Thoracic aorta (tissue), 2 donors: ENCODE measurements at places on chromosomes 6 and 20. TPM values are rescaled to one million over a fixed set of nuclear protein-coding genes. Genes with fewer than 3 reads are reported as not detected.

- H3K27me3 ChIP-seq, result no peaks in the 10 kb centered on the region
- H3K27ac ChIP-seq, result no peak overlapping the region
- H3K4me1 ChIP-seq, result no peaks in the 10 kb centered on the region
- no peak overlapping the region for H3K4me3 ChIP-seq
Measured at GRCh38 chr6:159125014-159125609, 44.1 kb upstream of the FNDC1 start.

Gene RAET1L
- not detected for total RNA-seq

Gene BPIFB4
- not detected for total RNA-seq

Gene LAMP5
- not detected for total RNA-seq

DNA sequence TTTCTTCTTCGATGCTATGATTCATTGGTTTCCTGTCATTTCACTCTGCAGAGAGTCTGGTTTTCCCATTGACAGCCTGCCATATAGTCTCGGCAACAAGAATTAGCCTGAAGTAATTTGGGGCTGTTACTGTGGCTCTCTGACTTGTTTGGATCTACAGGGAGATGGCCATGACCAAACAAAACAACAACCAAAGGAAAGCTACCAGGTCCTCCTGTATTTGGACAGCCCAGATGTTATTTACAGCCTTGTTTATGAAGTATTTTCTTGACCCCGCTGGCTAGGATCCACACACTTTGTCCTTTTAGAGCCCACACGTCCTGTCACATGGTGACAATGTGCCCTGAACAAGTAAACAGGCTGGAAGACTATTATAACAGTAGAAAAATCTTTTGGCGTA, 111.4 kb upstream of the PREP start:
- no peak overlapping the region for H3K27ac ChIP-seq
- no peaks in the 10 kb centered on the region for H3K4me1 ChIP-seq
- no peak for DNase-seq
- no peak overlapping the region for H3K4me3 ChIP-seq
- H3K36me3 ChIP-seq, result no peaks in the 10 kb centered on the region

Gene ADGRG6
- 6.8 TPM for total RNA-seq

- H3K4me3 ChIP-seq, result no peak overlapping the region
- H3K4me1 ChIP-seq, result no peaks in the 10 kb centered on the region
- DNase-seq, result no peak
Measured at GRCh38 chr6:50962213-50962759, 143.6 kb downstream of the TFAP2B start.

GRCh38 chr6:140669321-140669720, 1294.9 kb upstream of the CITED2 start:
- no peaks in the 10 kb centered on the region for H3K4me1 ChIP-seq
- no peak overlapping the region for H3K4me3 ChIP-seq
- no peaks in the 10 kb centered on the region for H3K36me3 ChIP-seq
- no peak for DNase-seq
- H3K27me3 ChIP-seq, result no peaks in the 10 kb centered on the region
- H3K27ac ChIP-seq, result no peak overlapping the region

Gene NHSL1
- total RNA-seq, result 9.7 TPM

GRCh38 chr6:17278289-17279063, 2.7 kb upstream of the RBM24 start:
- no peak for DNase-seq
- peaks cover 3% of the 10 kb centered on the region for H3K4me1 ChIP-seq
- H3K27ac ChIP-seq, result peak overlapping the region; percentile 13
- no peaks in the 10 kb centered on the region for H3K36me3 ChIP-seq
- no peak overlapping the region for H3K4me3 ChIP-seq

- H3K36me3 ChIP-seq, result no peaks in the 10 kb centered on the region
- no peaks in the 10 kb centered on the region for H3K27me3 ChIP-seq
- DNase-seq, result no peak
- H3K4me3 ChIP-seq, result no peak overlapping the region
- no peak overlapping the region for H3K27ac ChIP-seq
Measured at GRCh38 chr6:137819740-137820139, 47.3 kb upstream of the TNFAIP3 start.

Gene MCHR2
- total RNA-seq, result not detected

Gene TCP11
- not detected for total RNA-seq

DNA sequence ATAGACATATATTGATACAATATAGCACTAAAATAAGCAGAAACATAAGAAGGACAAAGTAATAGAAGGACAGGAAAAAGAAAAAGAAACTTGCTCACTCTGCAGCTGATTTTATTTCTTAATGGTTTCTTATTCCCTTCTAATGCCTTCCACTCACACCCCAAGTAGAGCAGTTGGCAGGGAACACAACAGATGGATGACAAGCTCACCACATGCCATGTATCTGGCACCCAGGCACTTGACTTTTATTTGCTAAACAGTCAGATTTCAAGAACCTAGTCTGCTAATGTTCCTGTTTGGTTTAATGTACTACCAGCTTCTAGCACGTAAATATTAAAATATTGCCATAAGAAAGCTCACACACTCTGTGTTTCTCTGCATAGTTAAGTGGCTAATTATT, 87.1 kb downstream of the COL19A1 start:
- no peaks in the 10 kb centered on the region for H3K27me3 ChIP-seq
- H3K36me3 ChIP-seq, result no peaks in the 10 kb centered on the region
- no peak overlapping the region for H3K27ac ChIP-seq
- no peak overlapping the region for H3K4me3 ChIP-seq
- DNase-seq, result no peak

GRCh38 chr6:27605401-27606342, 132.8 kb upstream of the ZNF184 start:
- no peak for DNase-seq
- no peak overlapping the region for H3K27ac ChIP-seq
- H3K4me3 ChIP-seq, result no peak overlapping the region
- no peaks in the 10 kb centered on the region for H3K4me1 ChIP-seq

Gene IMPG1
- total RNA-seq, result not detected

DNA sequence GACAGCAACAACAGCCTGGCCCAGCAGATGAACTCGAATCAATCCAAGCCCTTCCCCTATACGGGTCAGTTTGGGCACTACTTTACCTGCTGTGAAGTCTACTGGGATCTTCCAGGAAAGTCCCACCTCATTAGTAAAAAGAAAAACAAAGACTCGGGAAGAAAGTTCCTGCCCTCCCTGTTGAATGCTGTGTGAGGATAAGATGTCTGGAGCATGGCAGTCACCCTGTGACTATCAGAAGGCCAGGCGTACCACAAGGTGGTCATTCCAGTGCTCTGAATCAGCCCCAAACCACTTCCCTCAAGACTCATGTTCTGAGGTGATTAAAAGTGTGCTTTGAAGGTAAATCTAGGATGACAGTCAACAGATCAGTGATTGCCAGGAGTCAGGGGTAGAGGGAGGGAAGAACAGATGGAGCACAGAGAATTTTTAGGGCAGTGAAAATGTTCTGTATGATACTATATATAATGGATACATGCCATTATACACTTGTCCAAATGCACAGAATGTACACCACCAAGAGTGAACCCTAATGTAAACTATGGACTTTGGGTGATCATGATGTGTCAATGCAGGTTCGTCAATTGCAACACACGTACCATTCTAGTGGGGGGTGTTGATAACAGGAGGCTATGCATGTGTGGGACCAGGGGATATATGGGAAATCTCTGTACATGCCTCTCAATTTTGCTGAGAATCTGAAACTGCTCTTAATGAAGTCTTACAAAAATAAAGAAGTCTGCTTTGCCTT, 14.7 kb downstream of the FKBP1A start:
- peaks cover 54% of the 10 kb centered on the region for H3K4me1 ChIP-seq
- no peak for DNase-seq
- no peak overlapping the region for H3K27ac ChIP-seq
- no peaks in the 10 kb centered on the region for H3K27me3 ChIP-seq

Gene AFDN
- total RNA-seq, result 70.5 TPM

DNA sequence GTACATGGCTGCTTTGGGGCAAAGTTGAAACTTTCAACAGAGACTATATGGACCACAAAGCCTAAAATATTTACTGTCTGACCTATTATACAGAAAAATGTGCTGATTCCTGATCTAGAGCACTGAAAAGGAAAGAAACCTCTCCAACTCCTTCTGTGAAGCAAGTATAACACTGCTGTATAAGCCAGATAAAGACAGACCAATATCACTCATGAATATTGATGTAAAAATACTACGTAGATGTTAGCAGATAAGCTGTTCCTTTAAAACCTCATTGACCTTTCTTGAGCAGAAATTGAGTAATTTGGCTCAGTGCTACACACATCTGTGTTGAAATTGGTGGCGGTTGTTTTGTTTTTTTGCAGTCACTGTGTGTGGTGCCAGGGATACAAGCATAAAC, 69.9 kb upstream of the HDAC2 start:
- H3K4me1 ChIP-seq, result no peaks in the 10 kb centered on the region
- H3K27me3 ChIP-seq, result no peaks in the 10 kb centered on the region
- H3K27ac ChIP-seq, result no peak overlapping the region
- H3K4me3 ChIP-seq, result no peak overlapping the region
- H3K36me3 ChIP-seq, result no peaks in the 10 kb centered on the region
- no peak for DNase-seq

DNA sequence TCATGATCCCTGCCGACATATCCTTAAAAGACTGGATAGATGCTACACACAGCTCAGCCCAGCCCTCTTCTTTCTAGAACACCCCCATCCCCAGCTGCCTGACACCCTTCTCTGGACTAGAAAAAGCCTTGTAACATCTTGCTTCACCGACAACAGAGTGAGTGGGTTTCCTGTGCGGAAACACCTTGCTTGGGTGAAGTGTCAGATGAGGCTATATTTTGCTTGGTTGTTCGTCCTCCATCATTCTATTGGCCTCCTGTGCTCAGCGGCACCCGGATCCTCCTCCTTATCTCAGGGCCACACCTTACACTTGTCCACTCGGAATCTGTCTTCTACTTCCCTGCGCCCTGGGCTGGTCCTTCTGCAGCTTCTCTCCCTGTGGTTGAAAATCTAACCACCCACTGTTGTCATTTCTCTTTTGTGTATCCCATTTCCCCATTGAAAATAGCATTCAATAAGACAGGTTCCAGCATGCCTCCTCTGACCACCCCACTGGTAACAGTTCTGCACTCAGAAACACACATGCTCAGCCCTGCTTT, 101.3 kb upstream of the MLN start:
- H3K27ac ChIP-seq, result no peak overlapping the region
- H3K27me3 ChIP-seq, result no peaks in the 10 kb centered on the region
- no peaks in the 10 kb centered on the region for H3K4me1 ChIP-seq
- DNase-seq, result no peak
- no peaks in the 10 kb centered on the region for H3K36me3 ChIP-seq

DNA sequence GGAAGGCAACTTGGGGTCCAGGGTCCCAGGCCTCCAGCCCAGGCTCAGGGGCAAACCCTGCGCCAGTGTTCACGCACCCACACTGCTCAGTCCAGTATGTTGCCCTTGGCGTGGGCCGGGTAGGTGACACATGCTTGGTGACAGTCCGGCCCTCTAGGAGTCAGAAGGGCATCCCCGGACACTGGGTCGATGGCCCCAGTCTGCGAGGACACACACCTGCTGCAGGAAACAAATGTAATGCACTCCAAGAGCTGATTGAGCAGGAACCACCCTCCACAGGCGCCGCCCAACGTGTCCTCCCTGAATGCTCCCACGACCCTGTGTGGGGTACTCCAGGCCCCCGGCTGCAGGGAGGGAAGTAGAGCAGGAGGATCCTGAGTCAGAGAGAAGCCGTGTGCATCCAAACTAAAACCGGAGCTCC, 160.7 kb downstream of the DLL1 start:
- no peaks in the 10 kb centered on the region for H3K27me3 ChIP-seq
- no peak overlapping the region for H3K4me3 ChIP-seq

DNA sequence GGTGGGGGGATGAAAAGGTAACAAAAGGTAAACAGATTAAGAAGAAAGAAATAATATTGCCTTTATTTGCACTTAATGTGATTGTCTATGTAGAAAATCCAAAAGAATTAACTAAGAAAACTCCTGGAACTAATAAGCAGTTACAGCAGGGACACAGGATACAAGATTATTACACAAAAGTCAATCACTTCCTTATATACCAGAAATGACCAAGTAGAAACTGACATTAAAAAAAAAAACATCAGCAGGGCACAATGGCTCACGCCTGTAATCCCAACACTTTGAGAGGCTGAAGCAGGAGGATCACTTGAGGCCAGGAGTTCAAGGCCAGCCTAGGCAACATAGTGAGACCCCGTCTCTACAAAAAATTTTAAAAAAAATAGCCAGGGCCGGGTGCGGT, 123.2 kb upstream of the RIPOR2 start:
- no peak for DNase-seq
- no peaks in the 10 kb centered on the region for H3K27me3 ChIP-seq
- H3K27ac ChIP-seq, result no peak overlapping the region

GRCh38 chr20:39264506-39265172, 302.5 kb downstream of the DHX35 start:
- H3K27me3 ChIP-seq, result no peaks in the 10 kb centered on the region
- no peaks in the 10 kb centered on the region for H3K4me1 ChIP-seq
- no peaks in the 10 kb centered on the region for H3K36me3 ChIP-seq
- peak; percentile 8 for DNase-seq
- H3K27ac ChIP-seq, result no peak overlapping the region

Gene TXLNB
- 0.81 TPM for total RNA-seq

Gene PHACTR3
- total RNA-seq, result not detected

- H3K36me3 ChIP-seq, result no peaks in the 10 kb centered on the region
- no peak overlapping the region for H3K4me3 ChIP-seq
- H3K4me1 ChIP-seq, result peaks cover 4% of the 10 kb centered on the region
- no peak overlapping the region for H3K27ac ChIP-seq
- no peak for DNase-seq
Measured at GRCh38 chr6:16851758-16852157, 90.5 kb upstream of the ATXN1 start.

Gene TRDN
- 0.14 TPM for total RNA-seq

- no peaks in the 10 kb centered on the region for H3K27me3 ChIP-seq
- no peak overlapping the region for H3K27ac ChIP-seq
- no peaks in the 10 kb centered on the region for H3K36me3 ChIP-seq
Measured at GRCh38 chr6:20571261-20571660, 37.0 kb downstream of the CDKAL1 start.

DNA sequence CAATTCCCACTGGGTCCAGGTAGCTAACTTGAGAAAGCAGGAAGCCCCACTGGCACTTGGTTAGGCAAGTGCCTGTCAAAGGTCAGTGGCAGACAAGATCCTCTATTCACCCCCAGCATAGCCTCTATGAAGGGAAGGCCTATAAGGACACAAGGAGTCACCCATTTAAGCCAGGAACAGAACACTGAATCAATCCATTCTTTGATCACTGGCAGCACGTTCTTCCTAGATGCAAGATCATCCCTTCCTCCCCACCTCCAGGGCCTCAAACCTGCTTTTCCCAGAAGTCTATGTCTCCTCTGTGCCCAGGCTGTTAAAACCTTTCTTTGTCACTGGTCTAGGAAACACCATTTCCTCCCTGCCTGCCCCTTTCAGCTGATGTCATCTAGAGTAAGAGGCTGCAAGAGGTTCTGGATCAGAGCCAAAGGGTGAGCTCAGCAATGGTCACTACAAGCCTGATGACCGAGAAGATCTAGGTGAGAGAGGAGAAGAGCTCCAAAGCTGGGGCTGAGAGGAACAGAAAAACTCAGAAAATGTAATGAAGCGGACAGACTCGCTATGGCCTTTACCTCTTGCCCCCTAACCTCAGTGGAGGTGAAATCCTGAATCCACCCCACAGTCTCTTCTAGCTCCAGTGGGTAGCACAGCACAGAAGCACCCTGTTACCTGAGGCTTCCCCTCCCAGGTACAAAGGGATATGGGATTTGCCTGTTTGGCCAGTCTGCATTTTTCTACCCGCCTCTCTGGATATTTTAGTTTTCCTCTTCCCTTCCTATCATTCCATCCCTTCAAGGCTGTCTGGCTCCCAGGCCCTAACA, 1.8 kb downstream of the GTPBP2 start:
- no peaks in the 10 kb centered on the region for H3K27me3 ChIP-seq
- peaks cover 38% of the 10 kb centered on the region for H3K36me3 ChIP-seq
- peaks cover 10% of the 10 kb centered on the region for H3K4me1 ChIP-seq
- peak overlapping the region; percentile 63 for H3K27ac ChIP-seq
- H3K4me3 ChIP-seq, result peak overlapping the region; percentile 94
